ENCODE measurements at places on chromosomes 2 and 18. TPM values are rescaled to one million over a fixed set of nuclear protein-coding genes. Genes with fewer than 3 reads are reported as not detected.

The TNS1 gene
- total RNA-seq = 1.7 TPM

The ALPP gene
- not detected for total RNA-seq

GRCh38 chr2:121650315-121650930, 1.2 kb upstream of the CLASP1 start:
- DNase-seq = peak; percentile 90

- DNase-seq = no peak
Measured at GRCh38 chr18:58255701-58256311, 211.8 kb downstream of the NEDD4L start.

- DNase-seq = no peak
Measured at GRCh38 chr2:190417045-190417842, 9.1 kb downstream of the MFSD6 start.

DNA sequence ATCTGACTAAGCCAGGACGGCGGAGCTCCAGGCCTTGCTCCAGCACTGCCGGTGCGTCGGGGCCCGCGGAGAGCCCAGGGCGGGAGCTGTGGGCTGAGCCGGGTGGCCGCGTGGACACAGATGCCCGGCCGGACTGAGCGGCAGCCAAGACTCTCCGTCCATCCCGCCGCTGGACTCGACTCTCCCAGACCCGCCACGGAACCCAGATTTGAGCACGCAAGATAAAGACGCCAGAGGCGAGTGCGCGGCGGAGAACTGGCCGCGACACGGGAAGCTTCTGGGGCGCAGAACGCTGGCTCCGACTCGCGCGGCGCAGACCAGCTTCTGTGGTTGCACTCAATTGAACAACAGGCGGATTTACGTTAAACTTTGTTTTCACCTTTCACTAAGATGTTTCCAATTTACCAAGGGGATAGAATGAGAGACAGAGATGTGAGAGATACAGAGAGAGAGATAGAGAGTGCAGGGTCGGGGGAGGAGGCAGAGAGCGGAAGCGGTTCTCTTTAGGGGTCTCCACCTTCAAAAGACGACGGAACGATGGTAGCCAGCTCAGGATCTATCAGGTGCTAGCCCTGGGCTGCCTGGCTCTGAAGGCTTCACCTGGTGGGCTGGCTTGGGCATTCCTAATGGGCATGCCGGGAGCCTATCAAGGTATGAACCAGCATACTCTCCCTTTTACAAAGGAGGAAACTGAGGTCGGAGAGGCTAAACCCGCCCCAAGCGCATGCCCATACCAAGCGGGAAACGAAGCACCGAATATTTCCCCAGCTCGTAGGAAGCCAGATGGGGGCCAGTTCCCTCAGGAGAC, 10.4 kb upstream of the EN1 start:
- DNase-seq = no peak

GRCh38 chr18:22456547-22456946, 38.8 kb upstream of the CTAGE1 start:
- no peak for DNase-seq

DNA sequence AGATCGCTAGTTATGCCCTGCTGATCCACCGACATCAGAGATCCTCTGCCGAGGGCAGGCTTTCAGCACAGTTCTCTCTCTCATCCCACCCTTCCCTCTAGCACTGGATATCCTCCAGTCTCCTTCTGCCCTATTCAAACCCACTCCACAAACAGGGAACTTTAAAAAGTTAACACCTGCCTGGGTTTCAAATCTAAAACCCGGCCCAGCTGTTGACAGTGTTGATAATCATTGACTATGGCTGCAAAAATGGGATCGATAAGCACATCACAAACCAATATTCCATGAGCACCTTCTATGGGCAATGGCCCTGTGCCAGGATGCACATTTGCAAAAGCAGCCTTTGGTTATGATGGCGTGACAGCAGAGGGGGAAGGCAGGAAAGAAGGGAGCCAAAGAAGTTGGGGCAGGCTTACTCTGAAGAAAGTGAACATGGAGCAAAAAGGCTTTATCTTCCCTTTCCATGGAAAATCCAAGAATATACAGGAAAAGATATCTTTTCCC, 482.3 kb upstream of the KLHL29 start:
- DNase-seq = no peak

DNA sequence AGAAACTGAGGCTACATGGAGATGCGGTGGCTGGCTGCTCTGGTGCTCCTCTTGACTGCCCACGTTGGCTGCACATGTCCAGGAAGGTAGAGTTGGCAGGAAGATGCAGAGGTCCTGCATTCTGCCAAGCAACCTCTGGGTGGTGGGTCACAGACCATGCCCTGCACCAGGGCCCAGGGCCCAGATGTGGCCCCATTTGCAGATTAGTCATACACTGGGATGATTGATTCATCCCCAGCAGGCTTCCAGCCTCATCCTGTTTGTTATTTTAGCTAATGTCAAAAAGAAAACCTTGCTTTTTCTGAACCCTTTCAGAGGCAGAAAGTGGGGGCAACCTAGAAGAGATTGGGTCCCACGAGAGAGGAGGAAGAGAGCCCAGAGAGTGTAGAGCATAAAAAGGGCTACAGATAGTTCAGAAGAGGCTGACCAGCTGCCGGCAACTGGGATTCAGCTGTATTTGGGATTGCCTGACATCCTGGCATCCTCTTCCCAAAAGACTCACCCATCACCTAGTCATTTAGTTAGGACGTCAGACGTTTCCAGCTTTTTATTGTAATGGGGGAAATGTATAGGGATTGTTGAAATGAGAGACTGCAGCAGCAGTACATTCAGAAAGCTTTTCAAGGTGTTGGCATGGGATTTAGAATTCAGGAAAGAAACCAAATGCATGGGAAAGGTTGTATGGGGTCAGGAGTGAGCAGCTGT, 101.9 kb downstream of the CTIF start:
- DNase-seq = peak; percentile 12
